ENCODE measurements at places on chromosomes 16 and 17. TPM values are rescaled to one million over a fixed set of nuclear protein-coding genes. Genes with fewer than 3 reads are reported as not detected.

DNA sequence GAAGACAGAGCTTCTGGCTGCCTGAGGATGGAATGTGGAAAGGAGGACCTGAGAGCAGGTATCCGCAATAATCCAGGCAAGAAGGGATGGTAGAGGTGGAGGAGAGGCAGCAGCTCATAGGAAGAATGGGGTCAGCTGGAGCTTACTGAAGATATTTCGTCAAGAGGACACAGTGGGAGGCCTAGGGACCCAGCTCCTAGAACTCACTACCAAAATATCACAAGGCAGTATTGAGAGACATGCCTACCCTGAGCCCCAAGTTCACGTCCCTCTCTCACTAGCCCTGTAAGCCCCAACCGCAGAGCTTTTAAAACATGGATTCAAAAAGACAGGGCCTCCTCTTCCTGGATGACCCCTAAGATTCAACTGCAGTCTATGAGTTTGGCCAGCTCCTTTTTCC is 14.2 kb upstream of the CCL8 start:
- DNase-seq: no peak
- no peaks in the 10 kb centered on the region for H3K36me3 ChIP-seq
- H3K27me3 ChIP-seq: peaks cover 2% of the 10 kb centered on the region
- H3K27ac ChIP-seq: no peak overlapping the region

DNA sequence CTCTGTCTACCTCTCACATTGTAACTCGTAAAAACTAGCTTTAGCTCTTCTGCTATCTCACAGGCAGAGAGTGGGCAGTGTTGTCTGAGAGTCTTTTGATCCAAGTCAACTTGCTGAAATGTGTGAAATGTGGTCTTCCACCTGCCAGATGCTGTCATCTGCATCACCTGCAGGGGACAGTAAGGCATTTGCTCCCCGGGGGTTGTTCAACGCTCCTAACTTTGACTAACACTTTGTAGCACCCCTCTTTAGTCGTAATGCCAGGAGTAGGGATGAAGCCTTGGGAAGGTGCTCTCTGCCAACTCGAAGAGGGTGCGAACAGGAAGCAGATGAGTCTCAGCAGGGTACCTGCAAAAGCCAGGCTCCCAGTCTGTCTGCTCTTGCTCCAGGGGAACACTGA is 36.1 kb downstream of the SNX11 start:
- no peak for DNase-seq
- no peak overlapping the region for H3K27ac ChIP-seq

DNA sequence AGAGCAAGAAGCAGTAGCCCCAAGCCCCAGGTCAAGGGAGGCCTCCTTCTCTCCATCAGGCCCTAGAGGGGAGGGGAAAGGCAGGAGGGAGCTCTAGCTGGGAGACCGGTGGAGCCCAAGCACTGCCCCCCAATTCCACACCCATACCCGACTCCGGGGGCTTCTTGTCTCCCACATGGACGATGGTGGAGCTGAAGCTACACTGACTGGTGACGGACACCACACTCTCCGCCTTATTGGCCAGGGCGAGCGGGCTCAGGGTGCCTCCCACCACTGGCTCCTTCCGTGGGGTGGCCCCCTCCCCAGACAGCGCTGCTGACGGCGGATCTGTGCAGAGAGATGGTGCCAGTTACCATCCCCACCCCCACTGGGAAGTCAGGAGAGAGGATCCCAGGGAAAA is 6.4 kb downstream of the PER1 start:
- peaks cover 58% of the 10 kb centered on the region for H3K27me3 ChIP-seq
- no peak for DNase-seq
- H3K27ac ChIP-seq: no peak overlapping the region
- peaks cover 31% of the 10 kb centered on the region for H3K36me3 ChIP-seq

DNA sequence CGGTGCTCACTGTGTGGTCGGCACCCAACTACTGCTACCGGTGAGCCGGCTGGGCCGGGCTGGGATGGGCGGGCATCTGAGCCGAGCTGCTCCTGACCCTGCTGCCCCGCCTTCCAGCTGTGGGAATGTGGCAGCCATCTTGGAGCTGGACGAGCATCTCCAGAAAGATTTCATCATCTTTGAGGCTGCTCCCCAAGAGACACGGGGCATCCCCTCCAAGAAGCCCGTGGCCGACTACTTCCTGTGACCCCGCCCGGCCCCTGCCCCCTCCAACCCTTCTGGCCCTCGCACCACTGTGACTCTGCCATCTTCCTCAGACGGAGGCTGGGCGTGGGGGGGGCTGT is 6.9 kb downstream of the TBX6 start:
- peaks cover 24% of the 10 kb centered on the region for H3K36me3 ChIP-seq
- no peak for DNase-seq
- H3K27me3 ChIP-seq: peaks cover 1% of the 10 kb centered on the region
- H3K27ac ChIP-seq: no peak overlapping the region
- no peak overlapping the region for H3K4me3 ChIP-seq

- H3K27ac ChIP-seq: no peak overlapping the region
- H3K36me3 ChIP-seq: no peaks in the 10 kb centered on the region
- DNase-seq: no peak
- H3K27me3 ChIP-seq: peaks cover 5% of the 10 kb centered on the region
- no peak overlapping the region for H3K4me3 ChIP-seq
Observed at GRCh38 chr16:2386990-2387389, 42.3 kb upstream of the CCNF start.

- no peaks in the 10 kb centered on the region for H3K36me3 ChIP-seq
- H3K27me3 ChIP-seq: peaks cover 13% of the 10 kb centered on the region
- H3K4me3 ChIP-seq: peak overlapping the region; percentile 89
- DNase-seq: peak; percentile 48
- H3K4me1 ChIP-seq: peaks cover 55% of the 10 kb centered on the region
- H3K27ac ChIP-seq: peak overlapping the region; percentile 90
Observed at GRCh38 chr16:75462806-75463205, 1.7 kb downstream of the TMEM170A start.

- H3K4me3 ChIP-seq: no peak overlapping the region
- H3K27ac ChIP-seq: no peak overlapping the region
- H3K27me3 ChIP-seq: peaks cover 10% of the 10 kb centered on the region
- no peaks in the 10 kb centered on the region for H3K36me3 ChIP-seq
Observed at GRCh38 chr16:2507052-2507659, 6.6 kb upstream of the ATP6V0C start.

DNA sequence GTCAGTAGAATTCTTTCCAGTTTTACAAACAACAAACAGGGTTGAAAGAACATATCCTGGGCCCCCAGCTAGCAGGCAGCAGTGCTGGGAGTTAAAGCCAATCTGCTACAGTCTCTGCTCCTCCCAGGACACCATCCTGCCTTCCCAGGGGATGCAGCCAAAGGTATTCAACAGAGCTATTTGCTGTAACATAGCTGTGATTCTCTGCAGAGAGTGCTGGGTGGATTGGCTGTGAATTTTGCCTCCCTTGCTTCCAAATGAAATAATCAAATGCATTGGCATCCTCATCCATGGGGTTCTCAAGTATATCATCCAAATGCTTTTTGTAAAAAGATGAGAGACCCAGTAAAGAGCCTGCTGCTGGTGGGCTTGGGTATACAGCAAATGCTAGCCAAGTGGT is 124.3 kb downstream of the NPIPB5 start:
- H3K27ac ChIP-seq: no peak overlapping the region
- DNase-seq: no peak
- H3K36me3 ChIP-seq: no peaks in the 10 kb centered on the region

DNA sequence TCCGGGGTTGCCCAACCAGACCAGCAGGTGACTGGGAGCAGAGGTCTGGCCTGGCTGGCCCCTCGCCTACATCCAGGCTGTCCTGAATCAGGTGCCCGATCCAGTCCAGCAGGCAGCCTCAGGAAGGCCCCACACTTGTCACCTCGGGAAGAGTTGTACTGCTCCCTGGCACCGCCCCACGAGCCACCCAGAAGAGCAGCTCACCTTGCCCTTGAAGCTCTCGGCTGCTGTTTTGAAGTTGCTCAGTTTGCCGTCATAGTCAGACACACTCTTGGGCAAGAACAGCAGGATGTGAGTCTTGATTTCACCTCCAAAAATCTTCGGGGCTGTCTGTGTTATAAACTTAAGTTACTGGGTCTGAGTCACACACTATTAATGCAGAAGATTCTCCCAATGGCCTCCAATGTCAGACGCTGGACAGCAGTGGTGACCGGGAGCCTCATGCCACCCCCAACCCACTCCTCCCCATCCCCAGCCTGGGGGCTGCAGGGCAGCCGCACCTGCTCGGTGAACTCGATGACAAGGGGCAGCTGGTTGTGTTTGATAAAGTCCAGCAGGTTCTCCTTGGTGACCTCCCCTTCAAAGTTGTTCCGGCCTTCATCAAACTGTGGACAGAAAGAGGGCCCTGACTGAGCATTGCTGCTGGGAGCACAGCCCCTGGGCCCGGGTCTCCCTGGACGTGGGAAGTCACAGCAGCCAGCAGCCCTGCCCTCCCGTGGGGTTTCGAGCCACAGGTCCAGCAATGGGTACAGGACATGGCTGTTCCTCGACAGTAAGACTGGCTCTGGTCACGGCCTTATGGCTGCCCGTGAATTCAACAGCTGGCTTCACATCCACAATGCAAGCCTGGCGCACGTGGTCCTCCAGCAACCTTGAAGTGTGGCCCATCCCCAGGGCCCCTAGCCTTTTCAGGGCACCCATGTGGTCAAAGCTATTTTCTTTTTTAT is 12.2 kb upstream of the PPP1R27 start:
- H3K36me3 ChIP-seq: no peaks in the 10 kb centered on the region
- H3K4me3 ChIP-seq: no peak overlapping the region
- peaks cover 5% of the 10 kb centered on the region for H3K27me3 ChIP-seq

GRCh38 chr17:64938925-64939474 is 19.7 kb upstream of the LRRC37A3 start:
- peak; percentile 37 for DNase-seq
- H3K4me1 ChIP-seq: peaks cover 1% of the 10 kb centered on the region
- no peak overlapping the region for H3K4me3 ChIP-seq
- peaks cover 2% of the 10 kb centered on the region for H3K27me3 ChIP-seq
- H3K36me3 ChIP-seq: no peaks in the 10 kb centered on the region
- peak overlapping the region; percentile 80 for H3K27ac ChIP-seq

DNA sequence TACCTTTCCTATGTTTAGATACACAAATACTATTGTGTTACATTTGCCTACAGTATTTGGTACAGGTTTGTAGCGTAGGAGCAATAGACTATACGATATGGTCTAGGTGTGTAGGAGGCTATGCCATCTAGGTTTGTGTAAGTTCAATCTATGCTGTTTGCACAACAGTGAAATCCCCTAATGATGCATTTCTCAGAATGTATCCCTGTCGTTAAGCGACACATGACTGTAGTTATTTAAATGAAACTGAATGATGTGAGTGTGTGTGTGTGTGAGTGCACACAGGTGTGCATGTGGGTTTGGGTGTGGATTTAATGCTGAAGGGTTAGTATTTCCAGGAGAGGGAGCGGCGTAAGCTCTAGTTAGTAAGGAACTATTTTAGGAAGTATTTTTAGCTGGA is 34.6 kb upstream of the SMIM36 start:
- no peak for DNase-seq
- H3K27ac ChIP-seq: no peak overlapping the region
- H3K4me3 ChIP-seq: no peak overlapping the region
- H3K4me1 ChIP-seq: no peaks in the 10 kb centered on the region

DNA sequence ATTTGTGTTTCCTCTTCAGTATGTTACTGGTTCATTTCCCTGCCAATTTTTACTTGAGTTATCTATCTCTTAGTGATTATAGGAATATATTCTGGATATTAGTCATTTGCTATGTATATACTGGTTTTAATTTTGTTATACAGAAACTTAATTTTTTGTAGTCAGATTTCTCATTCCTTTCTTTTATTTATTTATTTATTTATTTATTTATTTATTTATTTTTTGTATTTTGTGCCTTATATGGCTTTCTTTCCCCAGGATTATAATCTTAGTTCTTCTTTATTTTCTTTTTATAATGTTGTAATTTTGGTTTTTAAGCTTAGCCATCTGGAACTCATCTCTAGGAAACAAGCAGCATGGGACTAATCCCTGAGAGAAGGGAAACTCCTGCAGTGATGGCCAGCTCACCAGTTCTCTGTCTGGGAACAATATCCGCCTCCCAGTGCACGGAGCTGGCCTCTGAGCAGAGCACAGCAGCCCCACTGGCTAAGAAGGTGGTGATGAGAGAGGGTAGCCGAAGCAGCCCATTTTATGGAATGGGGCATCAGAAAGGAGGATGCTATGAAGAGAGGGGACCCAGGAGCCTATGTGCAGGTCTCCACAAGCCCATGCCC is 54.5 kb upstream of the ADORA2B start:
- no peaks in the 10 kb centered on the region for H3K27me3 ChIP-seq

DNA sequence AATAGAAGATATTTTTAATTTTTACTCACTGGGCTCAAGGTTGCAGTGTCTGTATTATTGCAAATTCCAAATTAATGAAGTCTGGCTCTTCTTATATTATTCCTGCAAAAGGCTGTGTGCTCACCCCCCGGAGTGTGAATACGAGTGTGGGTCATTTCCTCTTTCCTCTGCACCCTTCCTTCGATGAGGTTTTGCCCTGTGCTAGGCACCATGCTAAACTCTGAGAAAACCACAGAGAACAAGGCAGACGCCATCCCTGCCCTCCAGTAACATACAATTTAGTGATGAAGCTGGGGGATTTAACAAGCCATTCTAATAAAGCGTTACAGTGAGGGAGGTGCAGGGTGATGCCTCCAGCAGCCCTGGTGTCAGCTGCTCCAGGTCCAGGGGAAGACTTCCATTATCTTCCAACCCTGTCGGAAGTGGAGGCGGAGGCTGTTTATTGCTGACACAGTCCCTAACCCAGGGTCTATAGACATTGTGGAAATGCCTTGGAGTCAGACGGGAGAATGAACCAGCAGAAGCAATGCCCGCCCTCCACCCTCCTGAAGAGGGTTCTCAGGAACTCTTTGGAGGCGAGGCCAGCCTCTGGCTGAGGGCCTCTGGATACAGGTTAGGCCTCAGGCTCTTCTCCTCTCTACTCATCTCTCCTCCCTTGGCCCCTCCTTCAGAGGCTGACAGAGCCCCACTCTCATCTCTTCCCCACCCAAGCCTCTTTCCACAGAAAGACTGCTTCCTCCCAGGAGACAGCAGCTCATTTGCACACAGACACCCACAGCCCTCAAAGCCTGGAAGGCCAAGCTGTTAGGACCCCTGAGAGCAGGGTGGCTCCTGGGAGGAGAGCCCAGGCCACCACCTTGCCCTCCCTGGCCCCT is 2.0 kb upstream of the ACE start:
- peaks cover 7% of the 10 kb centered on the region for H3K4me1 ChIP-seq
- no peaks in the 10 kb centered on the region for H3K36me3 ChIP-seq
- peak overlapping the region; percentile 49 for H3K4me3 ChIP-seq
- DNase-seq: no peak

DNA sequence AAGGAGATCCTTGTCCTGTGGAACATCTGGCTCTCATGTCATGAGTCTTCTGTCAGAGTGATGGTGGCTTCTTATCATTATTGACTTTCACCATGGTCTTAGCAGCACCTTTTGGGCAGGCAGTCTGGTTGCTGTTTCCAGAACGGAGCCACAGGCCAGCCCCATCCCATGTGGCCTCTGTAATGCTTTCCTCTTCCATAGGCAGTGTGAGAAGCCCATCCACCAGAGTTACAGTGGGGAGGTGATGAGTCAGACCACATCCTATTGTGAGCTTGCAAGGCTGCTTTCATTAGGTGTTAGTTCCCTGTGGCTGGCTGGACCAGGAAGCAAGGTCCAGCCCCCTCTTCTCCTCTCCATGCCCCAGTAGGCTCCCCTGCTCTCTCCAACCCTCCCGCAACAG is 30.8 kb upstream of the SPACA3 start:
- H3K27ac ChIP-seq: no peak overlapping the region
- no peaks in the 10 kb centered on the region for H3K4me1 ChIP-seq
- no peak for DNase-seq
- H3K36me3 ChIP-seq: no peaks in the 10 kb centered on the region
- peaks cover 18% of the 10 kb centered on the region for H3K27me3 ChIP-seq

The SLC5A10 gene
- polyA plus RNA-seq: not detected

The NPIPA2 gene
- polyA plus RNA-seq: not detected

The CRYBA1 gene
- polyA plus RNA-seq: not detected

The C17orf100 gene
- 5.2 TPM for polyA plus RNA-seq

The AIPL1 gene
- not detected for polyA plus RNA-seq

The RHBDF1 gene
- not detected for polyA plus RNA-seq

The DCTPP1 gene
- polyA plus RNA-seq: 64.5 TPM

The RNF227 gene
- polyA plus RNA-seq: 3.3 TPM

The MT1H gene
- not detected for polyA plus RNA-seq
